ENCODE measurements at places on chromosomes 5 and 9. TPM values are rescaled to one million over a fixed set of nuclear protein-coding genes. Genes with fewer than 3 reads are reported as not detected.

LVRN gene
- total RNA-seq: not detected

PCDHB13 gene
- not detected for total RNA-seq

DNA sequence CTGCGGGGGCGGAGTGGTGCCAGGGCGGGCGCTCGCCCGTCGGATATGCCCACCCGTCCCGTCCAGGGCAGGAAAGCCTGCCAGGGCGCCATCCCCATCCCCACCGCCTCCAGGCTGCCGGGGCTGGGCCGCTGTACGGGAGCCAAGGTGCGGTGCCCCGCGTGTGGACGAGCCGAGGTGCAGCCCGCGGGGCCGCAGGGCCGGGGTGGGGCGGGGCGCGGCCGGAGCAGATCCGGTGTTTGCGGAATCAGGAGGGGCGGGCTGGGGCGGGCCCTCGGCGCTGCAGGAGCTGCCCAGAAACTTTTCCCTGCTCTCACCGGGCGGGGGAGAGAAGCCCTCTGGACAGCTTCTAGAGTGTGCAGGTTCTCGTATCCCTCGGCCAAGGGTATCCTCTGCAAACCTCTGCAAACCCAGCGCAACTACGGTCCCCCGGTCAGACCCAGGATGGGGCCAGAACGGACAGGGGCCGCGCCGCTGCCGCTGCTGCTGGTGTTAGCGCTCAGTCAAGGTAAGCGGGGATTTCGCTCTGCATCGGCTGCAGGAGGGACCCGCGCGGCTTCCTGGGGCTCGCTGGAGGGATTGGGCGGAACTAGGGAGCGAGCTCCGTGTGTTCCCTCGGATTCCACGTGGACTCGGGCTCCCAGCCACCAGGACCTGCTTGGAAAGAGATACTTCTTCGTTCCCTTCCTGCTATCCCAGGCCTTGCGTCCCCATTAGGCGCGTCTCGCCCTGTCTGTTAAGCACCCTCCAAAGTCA lies at the start of gene ITGA2:
ITGA2 (plus strand) TSS at position 328 of the 756 bp plus-strand sequence; CDS start at position 445, 117 bp downstream.
- no peak within 1 kb of the TSS for H3K27ac ChIP-seq
- DNase-seq: no peak
- no peaks in the 10 kb centered on the region for H3K36me3 ChIP-seq
- H3K27me3 ChIP-seq: no peaks in the 10 kb centered on the region
- H3K4me1 ChIP-seq: no peaks in the 10 kb centered on the region
- H3K4me3 ChIP-seq: peak within 1 kb of the TSS; percentile 66

- H3K36me3 ChIP-seq: no peaks in the 10 kb centered on the region
- DNase-seq: no peak
- H3K27me3 ChIP-seq: no peaks in the 10 kb centered on the region
Measured at GRCh38 chr5:68685863-68686262, 408.0 kb upstream of the SLC30A5 start.

DNA sequence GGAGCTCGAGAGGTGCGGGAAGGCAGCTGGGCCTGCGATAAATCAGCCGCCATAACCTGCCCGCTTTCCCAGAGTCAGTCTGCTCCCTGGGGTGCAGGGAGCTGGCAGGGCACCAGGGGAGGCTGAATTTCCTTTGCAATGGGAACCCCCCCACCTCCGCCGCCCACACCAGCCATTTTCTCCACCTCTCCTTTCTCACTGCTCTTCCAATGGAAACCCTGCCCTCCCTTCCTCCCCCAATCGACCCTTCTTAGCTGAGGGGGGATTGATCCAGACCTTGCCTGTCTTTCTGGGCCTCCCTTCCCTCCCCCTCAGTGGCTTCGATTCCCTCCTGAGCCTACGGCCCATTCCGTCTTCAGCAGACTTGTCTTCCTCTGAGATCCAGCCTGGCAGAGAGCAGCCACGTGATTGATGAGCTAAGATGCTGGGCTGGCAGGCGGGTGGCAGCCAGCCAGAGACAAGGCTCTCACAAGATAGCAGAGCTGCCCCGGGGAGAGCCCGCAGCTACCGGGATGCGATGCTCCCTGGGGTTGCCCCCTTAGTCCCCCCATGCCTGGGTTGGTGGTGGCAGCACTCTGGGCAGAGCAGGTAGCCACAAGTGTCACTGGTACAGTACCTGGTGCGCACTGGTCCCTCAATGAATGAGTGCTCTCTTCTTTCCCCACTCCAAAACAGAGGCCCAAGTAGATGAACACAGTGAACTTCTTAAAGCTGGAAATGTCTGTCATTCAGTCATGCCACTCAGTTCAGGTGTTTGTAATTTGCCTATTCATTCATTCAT lies 53.7 kb upstream of the FABP6 start:
- H3K36me3 ChIP-seq: no peaks in the 10 kb centered on the region
- no peak overlapping the region for H3K4me3 ChIP-seq
- no peaks in the 10 kb centered on the region for H3K4me1 ChIP-seq
- no peaks in the 10 kb centered on the region for H3K27me3 ChIP-seq
- H3K27ac ChIP-seq: no peak overlapping the region

GRCh38 chr5:151126199-151126645 lies 31.4 kb downstream of the ANXA6 start:
- peaks cover 40% of the 10 kb centered on the region for H3K36me3 ChIP-seq
- H3K4me1 ChIP-seq: peaks cover under 1% of the 10 kb centered on the region
- H3K27ac ChIP-seq: peak overlapping the region; percentile 72
- H3K27me3 ChIP-seq: no peaks in the 10 kb centered on the region

- no peaks in the 10 kb centered on the region for H3K4me1 ChIP-seq
- H3K4me3 ChIP-seq: no peak overlapping the region
- no peak overlapping the region for H3K27ac ChIP-seq
- no peak for DNase-seq
Measured at GRCh38 chr5:16805486-16805885, 130.6 kb downstream of the MYO10 start.

TOPORS gene
- total RNA-seq: 22.5 TPM
